Stimulated activated CD8-positive, alpha-beta memory T cell treated with anti-CD3 and anti-CD28 coated beads, Interleukin-4, amount 100 ng/mL, for 24 hours (primary cell): ENCODE measurements at places on chromosomes 11 and 22.

DNA sequence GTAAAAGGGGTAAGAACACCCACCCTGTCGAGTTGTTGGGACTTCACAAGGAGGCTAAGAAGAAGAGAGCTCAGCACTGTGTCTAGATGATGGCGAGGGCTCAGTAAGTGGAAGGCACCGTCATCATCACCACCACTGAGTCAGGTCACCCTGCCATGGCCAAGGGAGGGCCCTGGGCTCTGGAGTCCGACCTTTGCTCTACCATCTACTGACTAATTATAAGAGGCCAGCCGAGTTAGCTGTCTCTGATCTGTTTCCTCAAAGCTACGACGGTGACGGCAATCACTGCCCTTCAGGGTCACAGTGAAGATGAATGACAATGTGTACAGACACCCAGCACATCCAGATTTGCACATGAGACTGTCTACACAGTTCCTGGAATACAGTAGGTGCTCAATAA is 29.3 kb downstream of the KIAA0930 start:
- no peak for DNase-seq

DNA sequence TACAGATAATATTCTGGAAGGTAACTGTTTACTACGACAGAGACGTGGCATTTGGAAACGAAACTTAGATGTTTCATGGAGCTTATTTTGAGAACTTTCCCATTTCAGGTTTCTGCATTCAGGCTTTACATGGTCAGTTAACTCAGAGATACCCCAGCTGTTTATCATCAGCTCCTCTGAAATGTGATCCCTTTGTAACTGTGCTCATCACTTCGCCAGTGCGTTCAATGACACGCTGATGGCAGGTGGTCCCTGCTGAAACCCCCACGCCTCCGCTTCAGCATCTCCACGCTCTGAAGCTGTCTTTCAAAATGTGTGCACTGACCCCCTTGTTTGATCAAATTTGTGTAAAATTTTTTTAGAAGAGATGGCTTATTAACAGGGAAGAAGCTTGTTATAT is 30.5 kb downstream of the ALG12 start:
- no peak for DNase-seq

DNA sequence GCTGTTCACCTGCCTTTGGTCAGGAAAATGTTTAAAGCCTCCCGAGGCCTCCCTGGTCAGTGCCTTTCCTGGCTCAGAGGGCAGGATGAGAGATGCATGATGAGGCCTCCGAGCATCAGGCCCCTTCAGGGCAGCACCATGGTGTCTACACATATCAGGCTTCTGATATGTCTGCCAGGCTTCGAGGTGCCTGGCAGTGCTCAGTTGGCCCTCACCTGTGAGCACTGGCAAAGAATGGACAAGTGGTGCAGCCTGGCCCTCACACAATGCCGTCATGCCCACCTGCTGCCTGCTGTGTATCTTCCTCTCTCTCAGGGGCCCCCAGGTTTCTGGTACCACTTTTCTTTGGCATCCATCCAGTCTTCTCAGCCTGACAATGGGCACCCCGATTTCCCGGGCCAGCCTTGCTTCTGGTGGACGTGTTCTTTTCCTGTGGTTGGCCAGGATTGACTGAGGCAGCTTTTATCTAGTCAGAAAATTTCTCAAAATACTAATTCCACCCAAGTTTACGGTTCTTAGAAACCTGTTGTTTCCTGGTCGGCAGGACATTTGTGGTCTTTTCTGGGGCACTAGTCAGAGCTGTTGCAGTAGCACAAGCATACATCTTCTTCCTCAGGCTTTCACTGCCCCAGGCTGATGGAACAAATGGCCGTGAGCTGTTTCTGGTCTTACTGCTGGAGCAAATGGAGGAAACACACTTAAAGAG is 76.8 kb upstream of the SUSD2 start:
- no peak for DNase-seq

GRCh38 chr11:130323452-130324450 is 9.0 kb upstream of the ZBTB44 start:
- no peak for DNase-seq

DNA sequence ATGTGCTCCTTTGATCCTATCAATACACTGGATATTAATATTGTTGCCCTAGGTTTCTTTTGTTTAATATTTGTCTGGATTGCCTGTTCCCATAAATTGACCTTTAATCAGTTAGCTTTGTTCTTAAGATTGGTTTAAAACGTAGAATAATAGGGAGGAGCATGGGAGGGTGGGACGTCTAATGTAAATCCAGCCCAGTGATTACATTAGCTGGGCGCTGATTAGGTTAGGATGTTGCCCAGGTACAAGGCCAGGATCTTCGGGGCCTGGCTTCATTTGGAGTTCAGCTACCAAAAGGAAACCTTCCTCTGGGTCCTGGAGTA is at the start of gene SRSF8:
TSS of gene SRSF8 (plus strand) at position 204 of the 323 bp plus-strand sequence. CDS start 308 bp downstream, outside the sequence.
- no peak for DNase-seq

- no peak for DNase-seq
Observed at GRCh38 chr11:19458231-19458630, 217.5 kb upstream of the E2F8 start.

GRCh38 chr22:45756558-45756957 is 84.9 kb downstream of the ATXN10 start:
- no peak for DNase-seq

GRCh38 chr11:110338684-110339083 is 42.3 kb upstream of the RDX start:
- no peak for DNase-seq

GRCh38 chr11:110501428-110501827 is 71.7 kb downstream of the FDX1 start:
- DNase-seq, result no peak
